Nucleus accumbens (tissue), 56 donors: ENCODE measurements at places on chromosomes 5 and 9.

DNA sequence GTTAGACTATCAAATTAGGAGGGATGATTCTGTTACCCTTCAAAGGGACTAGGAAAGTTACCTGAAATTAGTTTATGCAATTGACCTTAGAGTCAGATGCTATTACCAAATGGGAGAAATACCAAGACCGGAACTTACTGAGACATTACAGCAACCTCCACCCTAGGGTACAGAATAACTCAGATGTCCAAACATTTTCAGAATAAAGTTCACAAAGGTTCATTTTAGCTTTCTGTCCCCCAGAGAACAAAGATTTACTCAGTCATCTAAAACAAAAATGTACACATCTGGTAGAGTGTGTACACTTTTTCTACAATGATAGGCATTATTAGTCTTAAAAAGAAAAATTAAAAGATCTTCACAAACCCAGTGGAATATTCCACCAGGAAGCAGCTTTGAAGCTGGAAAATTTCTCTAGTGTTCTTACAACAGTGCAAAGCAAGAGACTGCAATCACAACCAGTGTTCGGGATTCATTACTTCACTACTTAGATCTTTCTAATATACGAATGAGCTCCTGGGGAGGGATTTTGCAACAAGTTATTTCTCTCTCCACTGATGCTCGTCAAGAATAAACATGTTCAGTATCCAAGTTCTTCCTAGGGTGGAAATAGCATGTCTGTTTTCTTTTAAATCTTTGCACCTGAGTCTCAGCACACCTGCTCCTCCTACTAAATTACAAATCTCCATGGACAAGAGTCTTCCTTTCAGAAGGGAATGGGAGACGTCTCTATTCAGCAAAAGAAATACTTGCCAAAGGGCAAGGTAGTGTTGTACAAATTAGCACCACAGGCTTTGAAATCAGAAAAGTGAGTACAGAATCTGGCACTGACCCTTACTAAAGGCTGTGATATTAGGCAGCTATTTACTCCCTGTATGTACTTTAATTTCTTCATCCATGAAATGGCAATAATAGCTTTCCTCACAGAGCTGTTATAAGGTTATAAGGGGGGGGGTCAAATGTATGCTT lies 8.8 kb downstream of the ETF1 start:
- DNase-seq: no peak

DNA sequence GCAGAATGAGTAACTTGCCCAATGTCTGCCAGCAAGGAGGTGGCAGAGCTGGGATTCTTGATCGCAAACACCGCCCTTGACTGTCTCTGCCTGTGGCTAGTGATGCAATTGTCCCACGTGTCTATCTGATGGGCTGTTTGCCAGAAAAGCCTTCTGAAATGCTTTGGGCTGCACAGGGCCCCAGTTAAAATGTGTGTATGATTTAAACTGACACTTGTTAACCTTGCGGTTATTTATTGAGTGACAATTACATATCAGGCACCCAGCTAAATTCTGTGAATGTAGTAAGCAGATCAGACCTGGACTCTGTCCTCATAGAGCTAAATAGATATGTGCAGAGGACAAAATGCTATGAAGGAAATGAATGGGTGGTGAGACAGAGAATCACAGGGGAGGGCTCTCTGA lies 11.6 kb upstream of the IL12B start:
- DNase-seq: no peak

GRCh38 chr9:21883642-21884041 lies 81.2 kb downstream of the MTAP start:
- no peak for DNase-seq

DNA sequence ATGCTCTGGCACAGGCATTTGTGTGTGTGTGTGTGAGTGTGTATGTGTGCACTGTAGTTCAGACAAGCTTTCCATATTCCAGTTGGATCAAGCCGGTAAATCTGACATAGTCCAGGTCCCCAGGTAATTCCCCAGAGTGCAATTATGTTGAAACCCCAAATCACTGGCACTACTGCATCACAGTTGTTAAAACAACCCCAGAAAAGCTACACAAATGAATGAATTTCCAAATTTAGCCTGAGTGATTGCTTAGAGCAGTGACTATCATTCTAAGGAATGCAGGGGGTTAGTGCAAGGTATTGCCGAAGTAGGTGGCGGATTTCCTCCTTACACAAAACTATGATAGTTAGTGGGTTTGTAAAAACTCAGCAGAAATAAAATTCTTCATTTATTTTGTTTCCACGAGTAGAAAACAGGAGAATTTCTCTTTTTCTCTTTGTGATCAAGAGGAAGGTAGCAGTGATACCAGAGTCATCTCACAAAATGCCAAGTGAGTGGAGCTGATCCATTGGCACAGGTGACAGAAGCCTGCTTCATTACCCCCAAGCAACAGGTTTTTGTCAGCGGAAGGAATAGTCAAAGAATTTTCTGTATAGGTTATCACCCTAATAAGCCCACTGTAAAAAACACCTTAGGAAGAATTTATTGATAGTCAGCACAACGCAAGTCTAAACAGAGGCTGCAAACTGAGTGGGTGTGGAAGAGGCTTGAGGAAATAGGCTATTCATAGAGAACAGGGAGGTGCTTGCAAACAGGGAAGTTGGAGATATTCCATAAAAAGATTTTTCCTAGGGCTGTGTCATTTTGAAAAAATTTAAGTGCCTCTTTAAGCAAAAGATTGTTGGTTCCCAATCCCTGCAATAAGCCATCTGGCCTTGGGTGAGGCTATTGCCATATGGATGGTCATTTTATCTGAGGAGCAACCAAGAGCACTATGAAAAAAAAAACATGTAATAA lies 385.1 kb downstream of the CHSY3 start:
- DNase-seq: no peak

DNA sequence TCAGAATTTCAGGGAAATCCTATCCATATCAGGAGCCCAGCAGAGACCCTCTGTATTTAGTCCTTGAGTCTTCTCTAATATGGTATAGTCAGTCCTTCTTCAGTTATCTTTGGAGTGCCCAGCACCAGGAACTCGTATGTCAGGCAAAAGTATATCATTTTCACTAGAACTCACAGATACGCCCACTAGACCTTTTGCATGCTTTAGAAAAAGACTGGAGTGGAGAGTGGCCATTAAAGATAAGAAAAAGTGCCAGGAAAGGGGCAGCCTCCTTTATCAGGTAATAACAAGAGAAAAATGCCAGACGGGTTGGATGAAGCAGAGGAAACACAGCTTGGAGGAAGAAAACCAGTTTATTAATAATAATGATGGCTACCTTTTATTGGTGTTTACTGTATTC lies 63.5 kb downstream of the GPR21 start:
- no peak for DNase-seq

GRCh38 chr5:155193029-155193428 lies 179.5 kb downstream of the KIF4B start:
- DNase-seq: no peak

DNA sequence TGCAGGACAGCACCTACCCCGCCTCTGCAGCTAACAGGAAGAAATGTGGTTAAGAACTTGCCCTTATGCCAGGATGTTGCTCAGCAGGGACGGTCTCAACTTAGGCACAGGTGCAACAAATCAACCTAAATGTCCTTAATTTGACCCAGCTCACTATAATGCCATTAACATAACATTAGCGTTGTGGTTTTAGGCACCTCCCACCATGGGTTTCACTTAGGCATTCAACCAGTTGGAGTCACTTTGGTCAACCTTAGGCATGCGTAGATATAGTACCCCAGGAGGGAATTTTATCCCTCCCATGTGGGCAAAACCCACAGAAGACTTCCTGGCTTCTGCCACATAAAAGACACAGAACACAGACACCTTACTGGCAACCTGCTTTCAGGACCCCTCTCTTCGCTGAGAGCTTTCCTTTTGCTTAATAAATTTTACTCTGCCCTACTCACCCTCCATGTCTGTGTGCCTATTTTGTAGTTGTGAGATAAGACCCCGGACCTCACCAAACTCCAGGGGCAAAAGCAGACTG lies 8.7 kb upstream of the ERAP1 start:
- no peak for DNase-seq

GRCh38 chr5:138643040-138643791 lies 68.0 kb upstream of the HSPA9 start:
- no peak for DNase-seq
